Left lung (tissue), 14 donors: ENCODE measurements at places on chromosomes 2 and 18.

DNA sequence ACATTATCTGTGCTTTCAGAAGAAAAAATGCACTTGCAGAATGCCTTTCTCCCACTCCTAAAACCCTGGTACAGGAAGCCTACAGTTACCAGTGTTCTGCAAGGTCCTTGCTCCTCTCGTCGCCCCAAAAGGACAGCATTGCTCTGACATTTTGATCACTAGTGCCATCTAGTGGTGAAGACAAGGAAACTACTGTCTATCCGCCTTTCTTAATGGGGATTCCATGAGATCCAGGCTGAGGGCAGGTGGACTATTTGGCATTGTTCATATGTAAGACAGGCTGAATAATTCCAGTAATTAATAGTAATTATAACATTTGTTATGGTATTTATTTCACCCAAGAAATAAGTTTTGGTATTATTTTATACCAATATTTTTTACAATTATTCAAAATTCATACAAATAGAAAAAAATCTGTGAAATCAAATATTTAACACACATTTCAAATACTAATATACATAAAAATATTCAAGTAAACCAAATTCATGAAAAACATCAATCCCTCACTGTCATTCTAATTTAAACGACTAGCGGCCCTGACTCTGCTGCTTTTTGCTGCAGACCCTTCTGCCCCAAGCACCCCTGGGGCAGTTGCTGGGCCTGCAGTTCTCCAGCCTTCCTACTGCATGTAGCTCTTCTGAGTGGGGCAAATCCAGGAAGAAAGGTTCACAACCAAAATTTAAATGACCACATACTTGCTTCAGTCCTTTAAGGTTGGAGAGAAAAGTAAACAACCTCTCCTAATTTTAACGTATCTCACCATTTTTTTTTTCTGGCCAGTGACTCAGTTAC is 19.0 kb downstream of the TPGS2 start:
- DNase-seq = no peak

- no peak for DNase-seq
Measured at GRCh38 chr2:44612276-44612675, 250.5 kb downstream of the CAMKMT start.

DNA sequence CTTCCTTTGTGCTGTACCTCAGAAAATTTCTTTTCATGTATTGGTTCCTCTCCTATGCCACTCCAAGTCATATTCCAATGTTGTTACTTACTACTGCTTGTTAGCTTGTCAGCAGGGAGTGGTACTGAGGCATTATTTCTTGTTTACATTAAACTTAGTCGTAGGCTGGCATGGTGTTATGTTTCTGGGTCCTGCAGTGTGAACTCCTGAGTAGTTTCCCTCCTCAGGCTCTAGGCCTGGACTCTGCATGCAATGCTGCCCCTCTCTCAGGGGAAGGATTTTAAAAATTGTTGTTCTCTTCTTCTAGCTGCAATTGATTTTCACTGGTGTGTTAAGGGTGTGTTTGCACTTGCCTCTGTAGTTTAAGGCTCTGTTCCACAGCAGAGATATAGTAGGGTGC is 671.6 kb downstream of the PLCL1 start:
- no peak for DNase-seq

GRCh38 chr2:223215254-223215516 is 163.2 kb downstream of the KCNE4 start:
- DNase-seq = no peak

DNA sequence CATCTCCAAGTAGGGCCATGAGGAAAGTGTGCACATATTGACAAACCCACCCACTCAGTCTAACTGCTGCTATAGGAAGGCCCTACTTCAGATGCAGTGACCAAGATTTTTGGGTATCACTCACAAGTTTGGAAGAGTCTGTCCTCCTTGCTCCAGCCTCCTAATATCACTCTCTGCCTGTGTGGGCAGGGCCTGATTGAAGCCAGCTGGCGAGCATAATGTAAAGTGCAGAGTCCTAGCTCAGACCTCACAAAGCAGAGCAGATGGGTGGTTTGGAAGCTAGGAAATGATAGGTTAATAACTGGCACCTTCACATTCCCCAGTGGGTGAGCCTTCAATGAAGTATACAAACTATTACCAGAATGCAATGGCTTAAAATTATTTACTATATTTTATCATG is 11.2 kb upstream of the SULT1C3 start:
- no peak for DNase-seq

DNA sequence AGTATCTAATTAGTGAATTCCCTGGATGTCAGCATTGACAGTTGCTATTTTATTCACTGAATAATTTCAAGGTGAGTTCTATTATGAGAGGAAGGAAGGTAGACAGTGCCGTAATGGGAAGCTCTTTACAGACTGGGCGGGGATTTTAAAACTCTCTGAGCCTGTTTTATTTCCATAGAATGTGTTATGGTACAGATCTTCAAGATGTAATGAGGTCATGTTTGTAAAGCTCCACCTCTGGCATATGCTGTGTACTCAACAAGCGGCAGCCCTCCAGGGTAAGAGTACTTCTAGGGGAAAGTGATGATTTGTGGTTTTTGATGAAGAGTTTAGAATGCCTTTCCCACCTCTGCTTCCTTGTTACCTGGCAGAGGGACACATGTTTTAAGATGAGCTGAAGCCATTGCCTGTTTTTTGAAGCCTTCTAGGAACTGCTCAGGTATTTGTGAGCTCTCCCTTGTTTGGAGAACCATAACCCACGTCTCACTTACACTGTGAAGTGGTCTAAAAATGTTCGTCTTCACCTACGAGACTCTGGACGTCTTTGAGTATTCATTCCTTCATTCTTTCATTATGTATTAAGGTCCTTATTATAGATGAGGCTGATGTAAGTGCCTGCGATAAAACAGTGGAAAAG is 251.2 kb downstream of the PTGR3 start:
- DNase-seq = peak; percentile 24

- peak; percentile 87 for DNase-seq
Measured at GRCh38 chr2:46650556-46651001, 171.2 kb downstream of the TMEM247 start.

DNA sequence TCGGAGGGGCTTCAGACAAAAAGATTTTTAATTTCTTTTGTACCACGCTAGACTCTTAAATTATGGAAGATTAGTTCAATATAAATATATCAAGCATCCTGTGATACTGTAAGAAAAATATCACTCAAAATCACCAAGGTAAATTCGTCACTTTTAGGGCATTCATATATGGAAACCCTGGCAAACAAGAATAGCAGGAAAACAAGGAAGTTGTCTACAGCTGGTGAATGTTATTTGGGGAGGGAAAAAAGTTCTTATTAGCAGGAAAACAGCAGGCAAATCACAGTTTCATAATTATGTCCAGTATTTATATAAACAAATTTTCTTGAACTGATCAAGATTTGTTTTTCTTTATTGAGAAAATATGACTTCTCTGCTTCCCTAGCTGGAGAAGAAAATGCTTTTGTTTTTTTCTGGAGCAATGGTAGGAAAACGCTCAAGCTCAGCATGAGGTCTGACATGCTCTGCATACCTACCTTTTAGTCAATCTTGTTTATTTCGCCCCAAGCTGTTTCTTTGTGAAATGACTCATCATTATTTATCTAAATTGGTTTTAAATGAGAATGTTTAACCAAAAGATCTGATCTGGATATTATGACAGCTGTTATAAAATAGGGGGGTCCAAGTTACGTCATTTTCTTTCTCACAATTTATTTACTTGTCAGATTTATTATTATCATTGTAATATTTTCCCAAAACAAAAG is 14.7 kb downstream of the LINC00305 start:
- DNase-seq = no peak

GRCh38 chr2:216206041-216206703 is 97.0 kb downstream of the XRCC5 start:
- no peak for DNase-seq

- no peak for DNase-seq
Measured at GRCh38 chr2:148876202-148876594, 1.2 kb downstream of the KIF5C start.

DNA sequence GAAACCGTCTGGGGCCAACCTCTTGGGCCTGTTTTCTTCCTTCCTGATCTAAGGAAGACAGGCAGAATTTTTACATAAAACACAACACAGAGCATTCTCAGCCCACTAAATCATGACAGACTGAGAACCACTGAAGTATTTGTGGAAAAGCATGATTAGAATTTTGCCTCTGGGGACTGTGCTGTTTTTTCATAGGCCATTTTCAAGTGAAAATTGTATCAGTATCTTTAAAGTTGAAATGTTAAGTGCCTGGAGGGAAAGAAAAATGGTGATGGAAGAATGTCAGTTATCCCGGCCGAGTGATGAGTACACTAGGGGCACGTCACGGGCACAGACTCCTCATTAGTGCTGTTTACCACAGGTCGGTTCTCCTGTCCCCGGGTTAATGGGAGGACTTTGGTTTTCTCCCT is 36.9 kb downstream of the EHD3 start:
- no peak for DNase-seq

- DNase-seq = peak; percentile 10
Measured at GRCh38 chr2:1623906-1624445, 120.3 kb downstream of the PXDN start.

- DNase-seq = peak; percentile 23
Measured at GRCh38 chr18:71442731-71443141, 1101.4 kb downstream of the CBLN2 start.

DNA sequence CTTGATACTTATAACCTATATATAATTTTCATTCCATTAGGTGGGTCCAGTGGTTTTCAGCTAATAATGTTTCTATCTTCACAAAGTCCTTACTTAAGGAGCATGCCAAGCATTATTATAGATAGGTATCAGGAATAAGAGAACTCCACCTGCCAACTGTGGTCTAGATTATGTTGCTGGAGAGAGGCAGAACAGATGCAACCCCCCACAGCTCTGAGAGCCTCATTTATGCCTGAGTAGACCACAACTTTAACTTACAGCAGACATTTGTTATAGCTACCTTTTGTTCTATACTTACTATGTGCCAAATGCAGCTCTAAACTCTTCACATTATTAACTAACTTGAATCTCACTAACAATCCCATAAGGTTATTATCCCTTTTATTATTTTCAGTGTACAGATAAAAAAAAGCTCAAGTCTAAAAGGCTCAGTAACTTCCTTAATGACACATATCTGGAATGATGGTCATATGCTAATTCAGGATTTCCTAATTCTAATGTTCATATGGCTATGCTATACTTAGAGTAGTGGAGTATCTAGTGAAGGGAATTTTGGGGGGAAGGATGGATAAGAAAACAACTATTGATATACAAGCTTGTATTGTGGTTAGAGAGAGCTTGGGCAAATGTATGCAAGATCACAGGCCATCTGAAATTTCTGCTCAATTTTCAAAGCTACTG is 119.1 kb upstream of the RND3 start:
- DNase-seq = no peak

DNA sequence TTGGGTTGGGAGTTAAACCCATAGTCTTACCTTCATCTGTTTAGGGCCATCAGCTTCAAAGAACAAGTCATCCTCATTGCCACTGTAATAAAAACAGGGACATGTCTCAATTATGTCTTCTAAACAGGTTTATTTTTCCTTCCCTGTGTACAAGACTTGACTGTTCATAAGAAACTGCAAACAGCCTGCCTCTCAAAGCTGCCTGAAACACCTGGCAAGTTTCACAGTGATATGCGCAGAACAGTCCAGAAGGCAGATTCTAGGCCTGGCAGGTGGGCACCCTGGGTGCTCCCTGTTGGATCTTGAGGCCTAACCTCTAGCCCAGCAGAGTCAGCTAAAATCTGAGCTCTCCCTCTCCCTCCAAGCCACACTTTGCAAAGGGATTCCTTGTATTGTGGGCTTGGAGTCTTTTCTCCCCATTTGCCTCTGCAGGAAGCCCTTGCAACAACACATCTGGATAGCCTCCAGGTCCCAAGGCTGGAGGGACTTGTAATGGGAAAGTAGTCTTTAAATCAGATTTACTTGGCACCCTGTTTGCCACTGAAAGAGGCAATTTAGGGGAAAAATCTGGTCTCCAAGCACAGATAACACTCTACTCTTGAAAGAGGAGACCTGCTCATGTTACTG is 930 bp downstream of the IL1B start:
- no peak for DNase-seq

GRCh38 chr2:83168377-83168776 is 1290.7 kb downstream of the SUCLG1 start:
- DNase-seq = no peak

DNA sequence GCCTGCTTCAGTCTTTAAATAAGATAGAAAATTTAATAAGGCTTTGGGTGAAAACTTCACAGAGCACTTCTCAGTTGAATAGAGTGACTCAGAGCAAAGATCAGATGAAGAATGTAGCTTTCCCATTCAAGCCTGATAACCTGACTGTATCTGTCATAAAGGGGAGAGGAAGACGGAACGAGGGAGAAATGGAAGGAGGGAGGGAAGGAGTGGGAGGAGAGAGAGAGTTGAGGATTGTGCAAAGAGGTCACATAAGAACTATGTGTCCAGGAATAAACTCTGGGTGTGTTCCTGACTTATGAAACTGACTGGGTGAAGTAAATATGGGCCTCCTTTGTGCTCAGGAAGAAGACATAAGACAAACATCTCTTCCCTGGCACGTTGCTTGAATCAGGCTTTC is 385.5 kb downstream of the LPIN1 start:
- DNase-seq = no peak

DNA sequence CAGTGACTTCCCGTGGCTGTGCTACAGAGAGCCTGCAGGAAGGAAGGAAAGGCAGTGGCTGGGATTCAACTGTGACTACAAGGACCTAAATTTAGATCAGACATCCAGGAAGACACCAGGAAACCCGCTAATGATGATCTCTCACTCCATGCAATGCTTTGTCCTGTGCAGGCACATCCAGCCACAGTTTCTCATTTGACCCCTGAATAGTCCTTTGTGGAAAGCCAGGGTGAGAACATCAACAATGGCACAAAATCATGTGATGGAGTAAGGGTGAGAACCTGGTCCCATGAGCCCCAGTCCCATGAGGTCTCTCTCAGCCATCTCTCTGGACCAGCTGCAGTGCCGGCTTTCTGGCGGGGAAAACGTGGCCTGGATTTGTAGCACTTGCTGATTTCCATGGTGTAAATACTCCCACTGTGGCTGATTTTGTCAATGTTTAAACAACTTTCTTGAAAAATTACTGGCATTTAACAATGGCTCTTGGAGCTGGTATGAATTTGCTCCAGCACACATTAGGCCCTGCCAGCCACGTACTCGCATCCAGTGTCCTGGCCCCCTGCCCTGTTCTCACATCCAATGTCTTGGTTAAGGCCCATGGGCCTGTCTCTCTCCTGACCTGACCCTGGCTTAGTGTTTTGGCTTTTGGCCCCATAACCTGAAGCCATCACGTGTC is 159.0 kb upstream of the HAAO start:
- DNase-seq = no peak

GRCh38 chr2:20584399-20585358 is 66.2 kb downstream of the HS1BP3 start:
- DNase-seq = peak; percentile 45

GRCh38 chr2:188293601-188294351 is 2.1 kb downstream of the GULP1 start:
- no peak for DNase-seq

GRCh38 chr2:159285929-159286708 is at the start of gene WDSUB1:
WDSUB1 (minus strand) TSS chr2:159286703; CDS start chr2:159283069, 3,634 bp downstream.
- peak; percentile 51 for DNase-seq
